ENCODE measurements at places on chromosomes 3 and 15.

- DNase-seq, result no peak
Observed at GRCh38 chr3:158696618-158697017, 24.2 kb upstream of the LXN start.

DNA sequence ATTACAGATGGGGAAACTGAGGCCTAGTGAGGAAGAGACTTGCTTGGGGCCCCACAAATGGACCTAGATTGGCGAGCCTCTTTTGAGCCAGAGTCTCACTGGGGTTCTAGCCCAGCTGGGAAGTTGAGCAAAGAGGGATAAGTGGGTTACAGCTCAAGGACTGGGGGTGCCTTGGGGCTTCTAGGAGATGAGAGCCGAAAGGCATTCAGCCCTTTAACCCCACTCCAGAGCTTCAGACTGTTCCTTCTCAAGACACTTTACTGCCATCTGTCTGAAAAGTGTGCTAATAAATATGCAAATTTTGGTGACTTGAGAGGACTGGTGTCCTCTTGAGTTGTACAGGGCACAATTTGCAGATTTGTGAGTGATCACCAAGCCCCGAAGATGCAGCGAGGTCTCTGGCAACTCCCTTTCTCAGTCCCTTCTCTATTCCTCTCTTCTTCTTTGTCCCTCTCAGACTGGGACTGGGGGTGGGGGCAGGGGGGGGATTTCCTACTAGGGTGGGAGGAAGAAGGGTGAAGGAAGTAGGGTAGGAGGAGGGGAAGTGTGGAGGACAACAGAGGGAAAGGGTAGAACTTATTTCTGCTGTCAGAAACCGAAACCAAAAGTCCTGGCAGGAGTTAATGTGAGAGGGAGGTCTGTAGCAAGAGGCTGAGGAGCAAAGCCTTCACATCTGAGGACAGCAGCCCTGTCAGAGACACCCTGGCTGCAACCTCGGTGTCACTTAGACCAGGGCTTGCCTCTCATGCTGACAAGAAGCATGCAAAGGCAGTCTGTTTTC lies 16.2 kb upstream of the ANKDD1A start:
- peak; percentile 68 for DNase-seq

DNA sequence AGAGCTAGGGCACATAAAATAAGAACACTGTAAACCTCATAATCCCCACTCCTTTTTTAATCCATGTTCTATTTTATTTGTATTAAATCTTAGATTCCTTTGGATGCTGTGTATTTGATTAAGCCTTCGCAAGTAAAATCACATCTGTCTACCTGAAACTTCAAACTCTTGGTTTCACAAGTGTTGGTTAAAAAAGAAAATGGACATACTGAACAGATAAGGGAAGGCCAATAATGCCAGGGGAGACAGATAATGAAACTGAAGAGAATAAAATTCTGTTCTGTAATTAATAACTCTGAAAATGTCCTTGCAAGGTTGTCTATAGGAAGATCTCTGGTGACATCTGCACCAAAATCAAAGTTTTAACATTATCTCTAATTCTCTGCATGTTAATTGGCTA lies 114.2 kb downstream of the ULK4 start:
- DNase-seq, result no peak

GRCh38 chr3:98735761-98736269 lies 27.3 kb upstream of the ST3GAL6 start:
- no peak for DNase-seq

DNA sequence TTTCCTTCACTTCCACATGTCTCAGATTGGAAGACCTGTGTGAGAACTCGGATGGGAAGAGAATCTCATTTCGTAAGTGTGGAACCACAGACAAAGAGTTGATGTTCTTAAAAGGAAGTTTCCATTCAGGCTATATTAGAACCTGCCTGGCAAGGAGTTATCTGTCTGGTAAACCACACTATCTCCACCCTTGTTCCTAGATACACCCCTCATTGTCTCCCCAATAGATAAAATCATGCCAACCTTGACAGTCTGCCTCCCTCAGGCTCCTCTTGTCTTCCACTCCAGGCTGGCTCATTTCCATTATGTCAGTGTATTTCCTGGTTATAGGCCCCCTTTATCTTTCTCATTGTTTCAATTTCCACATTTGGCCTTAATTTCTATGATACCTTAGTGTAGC lies 89.2 kb downstream of the TMEM108 start:
- DNase-seq, result peak; percentile 17

Data from hematopoietic multipotent progenitor cell treated with erythropoietin and hydrocortisone succinate and interleukin-3 and kit ligand, for 8 days (in vitro differentiated cells).